Mesothelial cell of epicardium (in vitro differentiated cells): ENCODE measurements at places on chromosomes 7 and 10.

DNA sequence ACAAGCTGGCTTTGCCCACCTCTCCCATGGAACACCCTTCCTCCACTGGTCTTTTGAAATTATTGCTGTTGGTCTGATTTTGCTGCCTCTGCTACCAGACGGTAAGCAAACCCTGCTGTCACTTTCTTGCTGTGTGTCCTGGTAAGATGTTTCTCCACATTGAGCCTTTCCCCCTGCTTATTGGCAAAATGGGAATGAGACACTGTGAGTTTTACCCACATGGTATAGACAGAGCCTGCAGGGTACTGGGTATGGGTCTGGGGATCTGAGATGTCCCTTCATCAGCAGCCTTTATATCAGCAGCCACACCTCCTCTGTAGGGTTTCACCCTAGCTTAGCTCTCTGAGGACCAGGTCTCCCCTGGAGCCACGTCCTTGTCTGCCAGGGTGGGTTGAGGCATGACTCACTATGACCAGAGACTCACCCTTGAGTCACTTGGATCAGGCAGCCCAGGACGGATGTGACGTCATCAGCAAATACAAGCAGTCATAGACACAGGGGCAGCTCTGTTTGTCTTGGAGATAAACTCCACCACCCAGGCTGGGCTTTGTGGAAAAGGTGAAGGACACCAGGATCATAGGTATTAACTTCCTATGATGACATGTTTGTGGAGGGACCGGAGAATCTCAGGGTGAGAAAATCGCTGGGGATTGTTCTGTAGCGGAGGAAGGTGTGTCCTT, 17.9 kb upstream of the BAIAP2L1 start:
- H3K27me3 ChIP-seq = no peaks in the 10 kb centered on the region
- no peak overlapping the region for H3K27ac ChIP-seq
- DNase-seq = no peak
- H3K4me1 ChIP-seq = peaks cover 4% of the 10 kb centered on the region

- H3K36me3 ChIP-seq = peaks cover 8% of the 10 kb centered on the region
- H3K27me3 ChIP-seq = peaks cover 56% of the 10 kb centered on the region
- H3K27ac ChIP-seq = peak overlapping the region; percentile 64
- H3K4me1 ChIP-seq = peaks cover 28% of the 10 kb centered on the region
These were observed 850.9 kb downstream of the LRMDA start for GRCh38 chr10:76282061-76283025.

DNA sequence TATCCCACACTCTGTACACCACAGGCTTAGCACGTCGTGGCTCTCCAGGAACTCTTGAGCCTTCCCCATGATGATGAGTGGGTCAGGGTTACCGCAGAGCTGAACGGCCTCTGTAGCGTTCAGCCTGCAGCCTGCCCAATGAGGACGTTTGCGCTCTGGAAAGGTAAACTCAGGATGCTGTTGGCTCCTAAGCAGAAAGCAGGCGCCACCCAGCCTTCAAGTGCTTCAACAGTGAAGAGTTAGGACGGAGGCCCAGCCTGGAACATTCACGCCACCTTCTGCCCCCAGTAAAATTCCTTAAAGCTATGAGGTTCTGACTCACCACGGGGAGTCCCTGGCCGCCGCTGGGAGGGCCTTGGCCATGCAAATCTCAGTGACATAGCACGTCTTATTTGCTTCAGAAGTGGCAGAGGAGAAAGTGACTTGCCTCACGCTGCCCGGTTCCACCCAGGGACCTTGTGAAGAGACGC, 161.5 kb upstream of the SH2B2 start:
- peak overlapping the region; percentile 43 for H3K27ac ChIP-seq
- peaks cover 13% of the 10 kb centered on the region for H3K4me1 ChIP-seq
- peaks cover 20% of the 10 kb centered on the region for H3K36me3 ChIP-seq
- no peak for DNase-seq
- no peaks in the 10 kb centered on the region for H3K27me3 ChIP-seq
- H3K4me3 ChIP-seq = no peak overlapping the region

- H3K4me3 ChIP-seq = peak overlapping the region; percentile 48
- peaks cover 5% of the 10 kb centered on the region for H3K4me1 ChIP-seq
- H3K27ac ChIP-seq = no peak overlapping the region
- no peak for DNase-seq
- H3K36me3 ChIP-seq = no peaks in the 10 kb centered on the region
- H3K27me3 ChIP-seq = peaks cover 25% of the 10 kb centered on the region
These were observed 55.3 kb upstream of the C7orf33 start for GRCh38 chr7:148535217-148535616.

DNA sequence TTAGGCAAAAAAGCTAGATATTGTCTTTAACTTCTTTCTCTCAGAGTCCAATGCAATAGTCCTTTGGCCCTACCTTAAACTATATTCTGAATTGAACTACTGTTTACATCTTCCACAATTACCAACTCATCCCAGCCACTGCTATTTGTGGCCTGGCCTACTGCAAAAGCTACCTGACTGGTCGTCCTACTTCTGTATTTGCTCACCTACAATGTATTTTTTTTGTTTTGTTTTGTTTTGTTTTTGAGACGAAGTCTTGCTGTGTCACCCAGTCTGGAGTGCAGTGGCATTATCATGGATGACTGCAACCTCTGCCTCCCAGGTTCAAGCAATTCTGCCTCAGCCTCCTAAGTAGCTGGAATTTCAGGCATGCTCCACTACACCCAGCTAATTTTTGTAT, 51.2 kb downstream of the ARL4A start:
- H3K36me3 ChIP-seq = no peaks in the 10 kb centered on the region
- H3K27me3 ChIP-seq = no peaks in the 10 kb centered on the region
- no peak overlapping the region for H3K27ac ChIP-seq

DNA sequence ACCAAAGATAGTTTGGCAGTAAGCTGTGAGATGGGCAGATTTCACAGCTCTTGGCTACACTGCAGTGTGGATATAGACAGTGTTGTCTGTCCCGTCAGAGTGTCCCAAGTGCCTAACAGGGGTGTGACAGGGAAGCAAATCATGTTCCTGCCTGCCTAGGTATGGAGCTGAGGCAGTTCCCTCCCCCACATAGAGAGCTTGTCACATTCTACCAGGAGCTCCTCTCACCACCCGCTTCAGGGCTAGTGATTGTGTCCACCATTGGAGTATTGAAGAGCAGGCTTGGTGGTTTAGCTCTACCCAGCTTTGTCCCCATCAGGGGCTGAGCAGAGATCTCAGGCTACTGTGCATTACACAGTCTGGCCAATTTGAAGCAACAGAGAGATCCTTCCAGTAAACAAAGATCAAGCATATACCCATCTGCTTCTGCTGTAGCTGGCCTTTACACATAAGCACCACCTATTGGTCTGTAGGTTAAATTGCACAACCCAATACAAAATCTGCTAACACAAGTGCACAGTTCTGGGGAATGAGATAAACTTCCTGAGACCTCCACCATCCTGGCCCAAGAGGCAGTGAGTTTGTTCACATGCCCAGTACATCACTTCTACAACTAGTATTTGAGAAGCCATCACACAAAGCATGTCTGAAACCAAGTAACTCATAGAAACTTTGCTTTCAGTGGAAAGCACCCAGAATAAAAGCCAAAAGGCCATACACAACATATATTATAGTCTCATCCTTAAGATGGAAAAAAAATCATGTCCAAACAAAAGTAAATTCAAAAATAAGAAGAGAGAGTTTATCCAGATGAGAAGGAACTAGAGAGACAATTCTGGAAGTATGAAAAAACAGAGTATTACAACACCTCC, 67.3 kb downstream of the GLCCI1 start:
- no peak for DNase-seq
- H3K36me3 ChIP-seq = peaks cover 40% of the 10 kb centered on the region
- H3K27me3 ChIP-seq = no peaks in the 10 kb centered on the region
- no peak overlapping the region for H3K27ac ChIP-seq
- no peak overlapping the region for H3K4me3 ChIP-seq

DNA sequence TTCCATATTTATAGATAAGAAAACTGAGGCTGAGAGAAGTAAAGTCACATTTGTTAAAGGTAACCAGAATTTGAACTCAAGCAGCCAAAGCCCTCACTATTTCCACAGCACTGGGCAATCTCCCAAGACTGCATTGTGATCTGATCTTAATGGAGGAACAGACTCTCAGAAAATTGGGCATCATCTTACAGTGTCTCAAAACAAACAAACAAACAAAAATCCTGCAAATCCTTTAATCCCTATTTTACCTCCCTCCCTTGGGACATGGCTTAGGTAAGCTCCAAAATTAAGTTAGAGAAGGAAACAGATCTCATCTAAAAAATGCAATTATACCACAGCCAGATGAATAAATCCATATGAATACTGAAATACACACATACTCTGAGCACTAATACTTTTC, 57.5 kb downstream of the FHIP2A start:
- no peak overlapping the region for H3K4me3 ChIP-seq
- H3K4me1 ChIP-seq = peaks cover 45% of the 10 kb centered on the region
- no peak for DNase-seq
- H3K36me3 ChIP-seq = no peaks in the 10 kb centered on the region
- H3K27me3 ChIP-seq = no peaks in the 10 kb centered on the region

DNA sequence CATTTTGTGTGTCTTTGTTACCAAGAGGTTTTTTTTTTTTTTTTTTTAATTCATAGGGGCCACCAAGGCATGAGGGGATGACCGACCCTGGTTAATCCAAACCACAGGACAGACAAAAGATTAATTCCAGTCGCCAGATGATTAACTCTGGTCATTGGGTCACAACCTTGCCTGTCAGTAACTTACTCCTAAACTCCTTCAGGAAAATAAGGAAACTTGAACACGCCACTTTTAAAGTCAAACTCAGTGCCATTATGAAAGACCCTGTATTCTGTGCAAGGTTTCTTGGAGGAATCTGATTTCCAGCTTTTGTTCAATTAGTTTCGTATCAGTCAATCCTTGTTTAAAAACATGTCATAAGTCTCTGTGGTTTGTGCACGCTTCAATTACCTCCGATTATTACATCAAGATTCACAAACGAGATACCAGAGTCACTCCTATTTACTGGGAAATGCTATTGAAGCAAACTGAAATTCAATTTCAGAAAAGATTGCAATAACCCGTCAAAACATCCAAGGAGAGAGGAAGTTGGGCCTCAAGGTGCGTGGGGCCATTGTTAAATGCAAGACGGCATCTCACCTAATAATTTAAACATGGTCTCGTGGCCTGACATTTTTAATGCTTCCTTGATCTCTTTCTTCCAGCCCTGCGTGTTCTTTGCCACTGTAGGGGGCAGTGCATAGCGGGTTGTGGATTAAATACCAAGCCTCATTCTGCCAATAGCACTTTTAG, 44.0 kb downstream of the NRP1 start:
- peaks cover 36% of the 10 kb centered on the region for H3K4me1 ChIP-seq
- no peak for DNase-seq
- peak overlapping the region; percentile 39 for H3K27ac ChIP-seq
- H3K36me3 ChIP-seq = peaks cover 3% of the 10 kb centered on the region
- no peaks in the 10 kb centered on the region for H3K27me3 ChIP-seq

GRCh38 chr7:29053105-29053872, 93.0 kb downstream of the CPVL start:
- H3K27me3 ChIP-seq = no peaks in the 10 kb centered on the region
- no peak overlapping the region for H3K27ac ChIP-seq
- DNase-seq = no peak
